ENCODE measurements at places on chromosomes 7 and 10. TPM values are rescaled to one million over a fixed set of nuclear protein-coding genes. Genes with fewer than 3 reads are reported as not detected.
A peak's percentile ranks its signal among the peaks of the same experiment; 100 is the strongest.

GRCh38 chr10:127907411-127908105 lies 655 bp downstream of the PTPRE start:
- peak overlapping the region; percentile 69 for H3K4me3 ChIP-seq
- H3K36me3 ChIP-seq = no peaks in the 10 kb centered on the region
- H3K27ac ChIP-seq = no peak overlapping the region
- H3K27me3 ChIP-seq = peaks cover 39% of the 10 kb centered on the region
- peak; percentile 53 for DNase-seq

DNA sequence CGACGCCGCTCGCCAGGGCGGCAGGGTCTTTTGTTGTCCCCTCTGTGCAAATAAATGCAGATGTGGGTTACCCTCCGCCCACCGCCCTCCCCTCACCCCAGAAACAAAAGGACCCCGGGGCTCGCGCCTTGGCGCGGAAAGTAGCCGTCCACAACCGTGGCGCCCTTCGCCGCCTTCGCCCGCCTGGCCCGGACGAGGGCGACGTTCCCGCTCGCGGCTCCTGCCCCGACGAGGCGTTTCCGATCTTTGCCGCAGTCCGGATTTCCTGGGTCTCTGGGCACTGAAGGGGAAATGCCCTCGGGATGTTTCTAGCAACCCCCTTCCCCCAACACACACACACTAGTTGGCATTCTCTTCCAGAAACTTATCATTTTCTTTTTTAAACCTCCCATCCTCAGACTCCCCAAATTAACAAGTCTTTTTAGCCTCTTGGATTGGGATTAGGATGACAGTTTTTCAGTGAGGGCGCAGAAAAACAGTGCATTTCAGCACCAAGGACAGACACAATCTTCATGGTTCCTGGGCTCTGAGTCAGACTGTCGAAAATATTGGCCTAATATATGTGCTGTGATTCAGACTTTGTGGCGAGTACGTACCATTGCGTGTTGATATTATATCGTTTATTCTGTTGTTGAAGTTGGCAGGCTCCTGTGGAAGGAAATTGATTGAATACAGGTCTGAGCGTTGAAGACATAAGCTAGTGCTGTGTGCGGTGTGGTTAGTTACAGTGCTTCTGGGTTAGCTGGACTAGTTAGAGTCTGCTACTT lies 771 bp downstream of the PHYHIPL start:
- no peaks in the 10 kb centered on the region for H3K36me3 ChIP-seq
- peak; percentile 77 for DNase-seq
- H3K4me3 ChIP-seq = peak overlapping the region; percentile 77
- H3K27me3 ChIP-seq = peaks cover 64% of the 10 kb centered on the region
- no peaks in the 10 kb centered on the region for H3K4me1 ChIP-seq

The RHOBTB1 gene
- total RNA-seq = 5.0 TPM

DNA sequence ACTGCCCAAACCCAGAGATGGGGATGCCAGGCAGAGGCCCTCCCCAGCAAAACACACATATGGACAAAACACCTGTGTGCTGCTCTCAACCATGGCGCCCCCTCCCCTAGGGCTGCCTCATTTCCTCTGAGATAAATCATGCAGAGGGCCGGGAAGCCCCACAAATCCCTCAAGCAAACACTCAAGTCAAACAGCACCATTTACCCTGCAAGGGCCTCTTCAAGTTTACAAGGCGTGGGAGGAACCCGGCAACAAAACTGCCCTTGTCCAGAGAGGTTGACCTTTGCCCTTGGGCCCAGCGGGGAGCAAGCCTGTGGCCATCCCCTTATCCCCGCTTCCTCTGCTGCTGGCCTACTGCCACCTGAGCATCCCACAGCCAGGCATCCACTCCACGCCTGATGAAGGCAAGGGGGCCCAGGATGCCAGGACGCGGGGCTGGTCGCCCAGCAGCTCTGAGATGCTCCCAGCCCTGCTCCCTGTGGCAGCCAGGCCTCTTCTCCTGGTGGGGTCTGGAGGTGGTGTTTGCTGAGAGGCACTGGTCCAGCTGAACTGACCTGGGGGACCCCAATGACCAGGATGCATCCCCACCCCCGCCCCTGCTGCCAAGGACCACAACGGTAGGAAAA lies 77.4 kb downstream of the DLG5 start:
- H3K27ac ChIP-seq = peak overlapping the region; percentile 38
- DNase-seq = peak; percentile 75
- H3K4me3 ChIP-seq = no peak overlapping the region
- H3K27me3 ChIP-seq = no peaks in the 10 kb centered on the region

The GARIN1A gene
- total RNA-seq = 0.63 TPM

The C10orf67 gene
- not detected for total RNA-seq

DNA sequence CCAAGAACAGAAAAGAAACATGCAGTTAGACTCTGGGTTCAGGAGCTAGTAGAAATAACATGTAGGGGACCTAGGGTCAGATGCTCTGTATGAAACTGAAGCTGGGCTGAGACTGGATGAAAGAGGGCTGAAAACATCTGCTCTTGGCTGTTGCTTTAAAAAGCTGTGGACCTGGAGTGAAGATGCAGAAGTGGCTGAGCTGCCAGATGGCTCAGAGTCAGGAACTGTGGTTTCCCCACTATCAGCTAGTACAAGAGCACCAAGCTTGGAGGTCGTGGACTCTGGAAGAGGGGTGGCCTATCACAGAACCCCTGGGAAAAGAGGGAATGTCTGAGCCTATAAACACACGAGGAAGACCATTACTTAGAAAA lies 5.9 kb downstream of the ADK start:
- DNase-seq = no peak
- H3K4me3 ChIP-seq = no peak overlapping the region
- no peaks in the 10 kb centered on the region for H3K4me1 ChIP-seq

The CDNF gene
- total RNA-seq = 0.42 TPM

- DNase-seq = no peak
- no peaks in the 10 kb centered on the region for H3K36me3 ChIP-seq
- no peak overlapping the region for H3K27ac ChIP-seq
These were observed 22.3 kb downstream of the CHST12 start for GRCh38 chr7:2425749-2426148.

- H3K36me3 ChIP-seq = no peaks in the 10 kb centered on the region
- H3K4me1 ChIP-seq = no peaks in the 10 kb centered on the region
- no peak for DNase-seq
- H3K27ac ChIP-seq = no peak overlapping the region
- no peak overlapping the region for H3K4me3 ChIP-seq
These were observed 203.6 kb upstream of the MKLN1 start for GRCh38 chr7:131124001-131124629.

GRCh38 chr10:5446390-5446926 lies 34.1 kb downstream of the NET1 start:
- H3K27ac ChIP-seq = no peak overlapping the region
- H3K4me1 ChIP-seq = peaks cover 6% of the 10 kb centered on the region
- H3K27me3 ChIP-seq = no peaks in the 10 kb centered on the region

DNA sequence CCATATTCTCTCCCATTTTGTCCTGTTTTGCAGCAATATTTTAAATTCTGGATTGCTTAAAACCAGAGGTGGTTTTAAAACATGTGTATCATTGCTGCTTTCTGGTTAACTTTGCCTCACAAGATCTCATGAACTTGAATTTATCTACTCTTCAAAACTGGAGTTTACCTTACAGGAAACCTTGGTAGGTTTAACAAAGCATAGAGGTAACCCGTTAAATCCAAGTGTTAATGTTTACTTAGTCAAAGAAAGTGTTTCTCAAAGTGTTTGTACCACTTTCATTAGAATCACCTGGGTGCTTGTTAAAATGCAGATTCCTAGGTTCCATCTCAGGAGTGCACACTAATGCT lies 44.0 kb upstream of the VDAC2 start:
- H3K4me3 ChIP-seq = no peak overlapping the region
- no peaks in the 10 kb centered on the region for H3K27me3 ChIP-seq
- H3K4me1 ChIP-seq = no peaks in the 10 kb centered on the region
- H3K36me3 ChIP-seq = peaks cover 18% of the 10 kb centered on the region
- DNase-seq = no peak
- H3K27ac ChIP-seq = no peak overlapping the region

GRCh38 chr10:89337484-89337883 lies 9.7 kb downstream of the IFIT3 start:
- no peak for DNase-seq
- H3K4me3 ChIP-seq = no peak overlapping the region
- no peaks in the 10 kb centered on the region for H3K36me3 ChIP-seq
- no peak overlapping the region for H3K27ac ChIP-seq

GRCh38 chr7:75689246-75690099 lies 49.3 kb downstream of the HIP1 start:
- H3K27me3 ChIP-seq = no peaks in the 10 kb centered on the region
- H3K27ac ChIP-seq = no peak overlapping the region
- no peak overlapping the region for H3K4me3 ChIP-seq
- no peaks in the 10 kb centered on the region for H3K4me1 ChIP-seq

DNA sequence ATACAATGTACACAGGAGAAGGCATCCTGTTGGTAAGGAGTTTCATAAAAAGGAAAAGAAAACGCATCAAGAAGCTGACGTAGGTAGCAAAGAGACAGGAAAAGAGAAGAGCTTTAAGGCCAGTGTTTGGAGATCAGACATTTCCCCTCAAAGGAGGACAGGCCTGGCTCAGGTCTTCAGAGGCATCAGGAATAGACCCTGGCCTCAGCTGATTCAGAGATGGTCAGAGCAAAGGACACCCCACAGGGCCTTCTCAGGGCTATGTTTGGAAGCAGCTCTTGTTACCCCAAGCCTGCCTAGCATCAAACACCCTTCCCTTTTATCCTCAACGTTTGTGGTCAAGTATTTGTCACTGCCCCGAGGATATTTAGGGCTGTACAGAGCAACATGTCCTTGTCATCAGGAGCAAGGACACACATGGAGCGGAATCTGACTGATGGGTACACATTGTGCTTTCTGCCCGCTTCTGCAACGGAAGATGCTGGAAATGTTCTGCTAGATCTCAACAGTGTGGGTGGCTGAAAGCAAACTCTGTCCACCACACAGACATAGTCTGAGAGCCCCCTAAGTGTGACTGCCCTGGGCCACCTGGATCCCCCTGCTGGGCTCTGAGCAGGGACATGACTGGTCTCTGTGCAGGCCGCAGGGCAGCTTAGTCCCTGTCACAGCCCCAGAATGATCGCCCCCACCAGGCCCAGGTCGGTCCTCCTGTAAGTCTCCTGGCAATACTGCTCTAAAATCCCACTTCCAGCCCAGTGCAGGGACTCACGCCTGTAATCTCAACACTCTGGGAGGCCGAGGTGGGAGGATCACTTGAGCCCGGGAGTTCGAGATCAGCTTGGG lies 1.0 kb upstream of the ZDHHC4 start:
- H3K27me3 ChIP-seq = no peaks in the 10 kb centered on the region
- no peaks in the 10 kb centered on the region for H3K4me1 ChIP-seq
- DNase-seq = peak; percentile 74
- H3K36me3 ChIP-seq = peaks cover 8% of the 10 kb centered on the region
- H3K27ac ChIP-seq = no peak overlapping the region

DNA sequence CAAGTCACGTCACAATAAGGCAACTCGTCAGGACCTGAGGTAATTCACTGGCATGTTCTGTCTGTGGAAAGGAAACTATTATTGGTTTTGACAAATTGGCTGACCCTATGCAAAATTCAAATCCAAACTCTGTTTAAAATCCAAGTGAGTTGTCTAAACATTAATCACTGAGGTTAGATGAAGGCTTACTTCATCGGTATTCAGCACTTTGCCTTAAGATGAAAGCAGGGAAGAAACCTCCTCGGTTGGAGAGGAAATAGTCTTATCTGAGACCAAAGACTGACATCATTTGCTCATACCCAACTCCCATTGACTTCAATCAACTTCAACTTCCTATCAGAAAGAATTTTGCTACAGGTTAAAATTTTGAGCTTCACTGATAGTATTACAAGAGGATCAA lies 355.1 kb upstream of the MBL2 start:
- H3K4me1 ChIP-seq = no peaks in the 10 kb centered on the region
- no peak for DNase-seq
- no peaks in the 10 kb centered on the region for H3K36me3 ChIP-seq
- H3K27ac ChIP-seq = no peak overlapping the region
- no peak overlapping the region for H3K4me3 ChIP-seq

DNA sequence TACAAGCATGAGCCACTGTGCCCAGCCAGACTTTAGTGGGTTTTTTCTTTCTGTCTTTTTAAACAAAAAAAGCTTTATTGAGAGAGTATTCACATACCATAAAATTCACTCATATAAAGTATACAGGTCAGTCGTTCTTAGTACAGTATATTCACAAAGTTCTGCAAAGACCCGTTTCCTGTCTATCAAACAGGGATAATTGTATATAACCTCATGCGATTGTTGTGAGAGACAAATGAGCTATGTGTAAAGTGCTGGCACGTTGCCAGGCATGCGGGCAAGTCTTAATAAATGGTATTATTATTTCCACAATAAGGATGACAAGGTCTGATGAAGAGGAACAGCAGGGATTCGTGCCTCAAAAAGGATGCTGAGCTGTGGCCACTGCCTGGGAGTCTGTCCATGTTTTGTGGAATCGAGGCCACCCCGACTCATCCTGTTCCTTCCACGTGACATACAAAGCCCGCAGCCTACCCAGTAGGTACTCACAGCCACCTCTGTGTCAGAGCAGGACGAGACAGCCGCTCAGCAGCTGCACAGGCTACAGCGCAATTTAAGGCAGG lies 51.6 kb downstream of the SMKR1 start:
- no peak for DNase-seq
- H3K27ac ChIP-seq = peak overlapping the region; percentile 44
- H3K4me3 ChIP-seq = no peak overlapping the region
- no peaks in the 10 kb centered on the region for H3K27me3 ChIP-seq

- H3K4me1 ChIP-seq = peaks cover 15% of the 10 kb centered on the region
- H3K27ac ChIP-seq = no peak overlapping the region
- H3K27me3 ChIP-seq = peaks cover under 1% of the 10 kb centered on the region
- H3K4me3 ChIP-seq = no peak overlapping the region
- no peak for DNase-seq
These were observed 6.0 kb upstream of the NANOS1 start for GRCh38 chr10:119023553-119023868.
